ENCODE measurements at places on chromosomes 3 and 15. TPM values are rescaled to one million over a fixed set of nuclear protein-coding genes. Genes with fewer than 3 reads are reported as not detected.

The TRANK1 gene
- 14.8 TPM for total RNA-seq

The PLCB2 gene
- 6.9 TPM for total RNA-seq

The NPAP1 gene
- not detected for total RNA-seq

The CHRFAM7A gene
- 0.21 TPM for total RNA-seq

The LYZL4 gene
- total RNA-seq = not detected

- H3K27me3 ChIP-seq = no peaks in the 10 kb centered on the region
- no peaks in the 10 kb centered on the region for H3K36me3 ChIP-seq
- no peak overlapping the region for H3K4me3 ChIP-seq
- H3K27ac ChIP-seq = no peak overlapping the region
- H3K4me1 ChIP-seq = peaks cover 5% of the 10 kb centered on the region
Observed at GRCh38 chr3:169103951-169104941, 559.3 kb downstream of the MECOM start.

DNA sequence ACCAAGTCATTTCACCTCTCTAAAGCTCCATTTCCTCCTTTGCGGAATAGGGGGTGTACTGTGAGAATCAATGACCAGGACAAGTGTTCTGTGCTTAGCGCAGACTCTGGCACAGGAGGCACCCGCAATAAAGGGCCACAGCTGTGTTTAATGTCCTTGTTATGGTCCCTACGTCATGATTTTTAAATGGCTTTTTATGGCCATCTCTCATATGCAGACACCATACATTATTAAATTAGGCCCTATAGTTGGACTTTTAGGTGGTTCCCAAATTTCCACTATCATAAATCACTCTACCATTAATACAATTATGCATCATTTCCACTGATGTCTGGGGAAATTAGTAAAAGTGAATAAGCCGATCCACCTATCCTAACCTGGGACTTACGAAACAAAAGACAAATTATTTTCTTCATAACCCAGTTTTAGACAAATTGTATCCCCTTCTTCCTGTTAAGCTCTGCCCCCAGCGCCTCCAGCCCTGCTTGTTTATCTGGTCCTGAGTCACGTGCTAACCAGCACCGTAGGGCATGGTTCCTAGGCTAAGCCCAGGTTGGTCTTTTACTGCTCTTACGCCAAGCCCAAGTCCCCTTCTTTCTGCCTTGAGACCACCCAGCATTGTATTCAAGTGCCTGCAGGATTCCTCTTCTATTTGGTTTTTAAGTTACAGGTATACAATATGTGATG is 278.3 kb downstream of the SHQ1 start:
- no peaks in the 10 kb centered on the region for H3K36me3 ChIP-seq
- no peak for DNase-seq
- no peak overlapping the region for H3K4me3 ChIP-seq
- no peaks in the 10 kb centered on the region for H3K27me3 ChIP-seq

DNA sequence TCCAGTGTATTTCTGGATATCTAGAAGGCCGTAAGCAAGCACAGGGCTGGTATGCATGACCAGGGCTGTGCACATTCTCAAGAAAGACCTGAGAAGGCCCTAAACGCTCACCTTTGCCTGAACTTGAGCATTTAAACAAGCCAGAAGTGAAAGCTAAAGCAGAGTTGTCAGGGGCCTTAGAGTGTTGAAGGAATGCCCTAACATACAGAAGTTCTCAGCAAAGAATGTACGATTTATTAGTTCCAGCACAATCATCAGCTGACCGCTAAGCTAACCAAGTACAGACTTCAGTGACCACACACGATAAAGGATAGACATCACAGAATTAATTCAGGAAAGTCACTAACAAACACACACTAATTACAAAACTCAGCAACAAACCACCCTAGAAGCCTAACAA is 8.7 kb downstream of the HLTF start:
- no peaks in the 10 kb centered on the region for H3K27me3 ChIP-seq
- H3K36me3 ChIP-seq = peaks cover 17% of the 10 kb centered on the region
- no peak overlapping the region for H3K4me3 ChIP-seq
- DNase-seq = no peak

The PLSCR4 gene
- total RNA-seq = 87.2 TPM

The DLL4 gene
- 30.2 TPM for total RNA-seq

DNA sequence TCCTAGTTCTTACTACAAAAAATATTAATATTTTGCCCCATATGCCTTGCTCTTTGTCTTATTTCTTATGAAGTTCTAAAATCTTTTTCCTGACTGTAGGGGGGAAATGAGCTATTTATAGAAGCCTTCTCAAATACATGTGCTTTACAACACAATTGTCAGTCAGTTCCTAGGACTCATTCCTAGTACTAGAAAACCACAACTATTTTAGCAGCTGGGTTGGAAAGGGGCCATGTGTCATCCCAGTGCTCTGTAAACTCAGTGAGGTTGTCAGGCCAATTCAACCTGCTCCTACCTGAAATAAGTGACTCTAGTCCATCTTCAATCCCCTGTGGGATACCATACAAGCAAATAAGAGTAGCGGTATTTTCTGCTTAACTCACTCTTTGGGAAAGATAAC is 153.8 kb downstream of the ULK4 start:
- no peak for DNase-seq
- H3K36me3 ChIP-seq = no peaks in the 10 kb centered on the region
- no peaks in the 10 kb centered on the region for H3K4me1 ChIP-seq
- H3K27ac ChIP-seq = no peak overlapping the region
- no peak overlapping the region for H3K4me3 ChIP-seq

GRCh38 chr15:79160211-79160610 is 69.6 kb upstream of the RASGRF1 start:
- no peak overlapping the region for H3K27ac ChIP-seq
- no peak overlapping the region for H3K4me3 ChIP-seq
- no peak for DNase-seq
- H3K27me3 ChIP-seq = no peaks in the 10 kb centered on the region

DNA sequence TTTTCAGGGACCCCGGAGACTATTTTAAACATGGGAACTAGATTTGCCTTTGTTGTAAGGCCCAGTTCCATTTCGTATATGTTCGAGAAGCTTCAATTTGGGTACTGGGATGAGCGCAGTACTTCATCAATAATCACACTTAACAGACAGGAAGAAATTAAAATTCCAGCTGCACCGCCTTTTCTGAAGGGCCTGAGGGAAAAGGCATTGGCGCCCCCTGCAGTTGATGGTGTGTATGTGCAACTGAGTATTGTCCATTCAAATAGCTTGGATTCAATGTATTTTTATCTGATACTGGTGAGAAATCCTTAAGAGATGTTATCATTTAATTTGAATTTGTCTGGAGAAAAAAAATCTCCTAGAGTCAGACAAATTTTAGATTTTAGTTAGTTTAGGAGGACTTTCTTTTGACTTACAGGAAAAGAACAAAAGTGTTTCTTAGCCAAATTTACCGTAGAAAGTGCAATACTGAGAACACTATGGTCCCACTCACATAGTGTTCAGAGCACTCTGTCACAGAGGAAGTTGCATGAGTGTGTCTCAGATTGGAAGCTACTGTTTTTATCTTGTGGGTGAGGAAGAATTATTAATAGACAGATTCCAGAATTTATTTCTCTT is 5.4 kb upstream of the ALDH1A2 start:
- H3K36me3 ChIP-seq = no peaks in the 10 kb centered on the region
- H3K27me3 ChIP-seq = no peaks in the 10 kb centered on the region
- H3K4me3 ChIP-seq = no peak overlapping the region
- no peak overlapping the region for H3K27ac ChIP-seq
- no peak for DNase-seq
- no peaks in the 10 kb centered on the region for H3K4me1 ChIP-seq

- H3K4me3 ChIP-seq = peak overlapping the region; percentile 35
- DNase-seq = no peak
- no peaks in the 10 kb centered on the region for H3K27me3 ChIP-seq
- H3K4me1 ChIP-seq = peaks cover 41% of the 10 kb centered on the region
Observed at GRCh38 chr15:85706779-85707518, 87.8 kb downstream of the KLHL25 start.

The SLC6A11 gene
- total RNA-seq = not detected

The UBE3A gene
- 34.1 TPM for total RNA-seq

All from ascending aorta (tissue), 2 donors.